ENCODE measurements at places on chromosomes 5 and 9.

GRCh38 chr5:127699416-127699815, 3.8 kb upstream of the CCDC192 start:
- no peak for DNase-seq

GRCh38 chr5:96562614-96563013, 99.6 kb upstream of the CAST start:
- DNase-seq: no peak

DNA sequence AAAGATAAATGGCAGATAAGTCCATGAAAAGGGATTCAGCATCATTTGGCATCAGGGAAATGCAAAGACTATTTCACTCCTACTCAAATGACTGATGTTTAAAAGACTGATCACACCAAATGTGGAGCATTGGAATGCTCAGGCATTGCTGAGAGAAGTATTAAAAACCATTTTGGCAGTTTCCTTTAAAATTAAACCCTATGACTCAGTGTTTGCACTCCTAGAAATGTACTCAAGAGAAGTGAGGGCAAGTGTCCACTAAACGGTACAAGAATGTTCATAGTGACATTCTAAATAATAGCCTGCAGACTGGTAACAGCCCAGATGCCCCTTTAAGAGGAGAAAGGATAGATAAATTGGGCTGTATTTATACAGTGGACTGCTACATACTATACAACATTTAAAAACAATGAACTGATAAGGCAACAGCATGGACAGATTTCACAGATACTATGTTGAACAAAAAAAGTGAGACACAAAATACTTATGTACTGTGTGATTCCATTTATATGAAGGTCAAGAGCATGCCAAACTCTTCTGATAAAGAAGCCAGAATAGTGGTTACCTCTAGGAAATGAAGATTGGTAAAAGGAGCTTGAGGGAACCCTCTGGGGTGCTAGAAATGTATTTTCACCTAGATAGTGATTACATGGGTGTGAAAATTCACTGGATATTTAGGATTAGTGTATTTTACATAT, 24.6 kb downstream of the APC start:
- DNase-seq: no peak

GRCh38 chr9:14051419-14051818, 262.5 kb downstream of the NFIB start:
- no peak for DNase-seq

GRCh38 chr5:34621277-34622097, 34.6 kb upstream of the RAI14 start:
- no peak for DNase-seq

GRCh38 chr9:91992461-91993041, 42.5 kb upstream of the ROR2 start:
- DNase-seq: no peak

GRCh38 chr5:172640822-172641358, at the start of gene NEURL1B:
TSS of gene NEURL1B (plus strand) at chr5:172641263. CDS start at chr5:172641407, 144 bp downstream.
- peak; percentile 30 for DNase-seq

- no peak for DNase-seq
Observed at GRCh38 chr5:76942581-76942980, 10.3 kb upstream of the CRHBP start.

- no peak for DNase-seq
Observed at GRCh38 chr9:36162211-36162738, 6.9 kb upstream of the CCIN start.

DNA sequence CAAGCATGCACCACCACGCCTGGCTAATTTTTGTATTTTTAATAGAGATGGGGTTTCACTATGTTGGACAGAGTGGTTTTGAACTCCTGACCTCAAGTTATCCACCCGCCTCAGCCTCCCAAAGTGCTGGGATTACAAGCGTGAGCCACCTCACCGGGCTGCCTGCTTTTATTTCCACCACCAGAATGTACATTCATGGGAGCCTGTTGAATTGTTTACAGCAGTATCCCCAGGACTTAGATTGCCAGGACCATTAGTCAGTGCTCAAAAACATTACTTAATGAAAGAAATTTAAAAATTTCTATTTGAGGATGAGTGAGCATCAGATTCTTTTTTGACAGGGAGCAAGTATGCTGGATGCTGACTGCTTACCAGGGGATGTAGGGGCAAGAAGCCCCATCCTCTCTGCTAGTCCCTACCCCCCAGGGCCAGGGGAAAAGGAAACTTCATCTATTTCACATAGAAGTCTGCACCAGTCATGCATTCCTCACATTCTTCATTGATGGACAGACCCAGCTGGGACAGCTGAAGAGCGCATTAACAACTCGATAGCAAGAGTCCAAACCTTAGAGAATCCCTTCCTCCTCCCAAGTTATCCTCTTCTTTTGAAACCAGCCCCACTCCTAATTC, 10.3 kb upstream of the RGMB start:
- DNase-seq: no peak

DNA sequence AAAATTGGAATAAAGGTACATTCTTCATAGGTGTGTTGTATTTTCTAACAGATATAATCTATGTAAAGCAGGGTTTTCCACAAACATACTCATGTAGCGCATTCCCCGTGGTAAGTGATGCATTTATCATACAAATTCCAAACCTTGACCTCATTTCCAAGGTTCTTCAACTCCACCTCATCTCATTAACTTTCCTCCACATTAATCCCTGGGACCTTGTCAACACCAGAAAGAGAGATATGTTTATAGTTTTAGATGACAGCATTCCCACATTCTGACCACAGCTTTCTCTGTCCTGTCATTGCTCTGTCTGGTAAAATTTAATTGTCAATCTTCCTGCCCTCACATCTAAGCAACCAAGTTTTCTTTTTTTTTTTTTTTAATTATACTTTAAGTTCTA, 415.1 kb downstream of the TMEM161B start:
- no peak for DNase-seq

DNA sequence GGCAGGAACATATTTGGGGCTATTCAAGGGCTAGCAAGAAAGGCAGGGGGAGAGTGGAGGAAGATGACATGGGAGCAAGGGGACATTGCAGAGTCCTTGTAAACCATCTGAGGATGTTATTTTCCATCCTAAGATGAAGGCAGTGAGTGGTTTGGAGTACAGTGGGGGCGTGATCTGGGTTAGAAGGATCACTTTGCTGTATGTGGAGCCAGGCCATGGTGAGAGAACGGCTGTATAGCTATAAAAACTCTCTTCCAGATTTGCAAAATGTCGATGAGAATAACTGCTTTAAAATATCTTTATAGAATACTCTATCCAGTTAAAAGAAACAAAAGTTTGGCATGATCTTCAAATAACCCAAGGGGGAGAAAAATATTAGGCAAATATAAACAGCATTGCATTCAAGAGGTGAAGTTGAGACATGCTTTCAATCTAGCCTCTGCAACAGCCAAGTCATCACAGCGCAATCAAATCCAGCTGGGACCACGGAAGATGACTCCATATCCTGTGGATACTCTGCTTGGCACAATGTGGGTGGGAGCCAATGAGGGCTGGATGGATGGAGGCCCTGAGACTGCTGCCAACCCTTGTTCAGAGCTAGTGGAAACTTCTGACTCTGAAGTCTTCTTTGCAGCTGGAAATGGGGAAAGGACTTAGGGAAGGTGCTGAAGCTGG, 111.5 kb upstream of the BASP1 start:
- no peak for DNase-seq

- DNase-seq: no peak
Observed at GRCh38 chr9:86406366-86406765, 52.2 kb upstream of the TUT7 start.

GRCh38 chr5:39518516-39518915, 93.7 kb upstream of the DAB2 start:
- no peak for DNase-seq

GRCh38 chr5:14061106-14061505, 82.0 kb upstream of the TRIO start:
- DNase-seq: no peak

GRCh38 chr9:74775396-74775795, 112.3 kb downstream of the TRPM6 start:
- no peak for DNase-seq

DNA sequence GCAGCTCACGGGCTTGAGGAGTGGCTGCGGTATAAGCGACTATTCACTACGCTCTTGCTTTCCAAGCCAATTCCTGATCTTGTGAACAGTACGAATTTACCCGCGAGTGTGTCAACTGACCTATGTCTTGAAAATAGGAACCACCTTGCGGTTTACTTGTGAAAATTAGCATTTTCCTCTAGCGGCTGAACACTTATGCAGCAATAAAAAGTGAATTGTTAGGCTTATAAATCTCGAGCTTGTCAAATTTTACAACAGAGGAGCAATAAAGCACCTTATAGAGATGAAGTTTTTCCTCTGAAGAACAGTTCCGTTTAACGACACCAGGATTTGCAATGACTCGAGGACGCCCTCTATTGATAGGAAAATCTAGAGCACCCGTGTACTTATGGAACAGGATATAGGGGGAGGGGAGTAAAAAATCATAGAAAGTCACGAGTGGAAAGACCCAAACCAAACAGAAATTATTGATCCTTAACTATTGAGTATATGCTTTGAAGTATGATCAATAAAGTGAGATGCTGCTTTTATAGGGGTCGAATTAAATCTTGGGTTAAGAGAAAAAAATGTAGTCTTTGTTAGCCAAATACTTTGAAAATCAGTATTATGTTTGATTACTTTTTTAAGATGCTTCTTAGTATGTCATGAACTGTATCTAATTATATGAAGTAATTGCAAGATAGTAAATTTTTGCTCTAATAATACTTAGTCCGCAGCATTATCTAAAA, 1.9 kb upstream of the RGMB start:
- DNase-seq: peak; percentile 56

- no peak for DNase-seq
Observed at GRCh38 chr5:148497757-148498156, 114.0 kb downstream of the FBXO38 start.

GRCh38 chr9:17470036-17470813, 108.6 kb upstream of the SH3GL2 start:
- no peak for DNase-seq

DNA sequence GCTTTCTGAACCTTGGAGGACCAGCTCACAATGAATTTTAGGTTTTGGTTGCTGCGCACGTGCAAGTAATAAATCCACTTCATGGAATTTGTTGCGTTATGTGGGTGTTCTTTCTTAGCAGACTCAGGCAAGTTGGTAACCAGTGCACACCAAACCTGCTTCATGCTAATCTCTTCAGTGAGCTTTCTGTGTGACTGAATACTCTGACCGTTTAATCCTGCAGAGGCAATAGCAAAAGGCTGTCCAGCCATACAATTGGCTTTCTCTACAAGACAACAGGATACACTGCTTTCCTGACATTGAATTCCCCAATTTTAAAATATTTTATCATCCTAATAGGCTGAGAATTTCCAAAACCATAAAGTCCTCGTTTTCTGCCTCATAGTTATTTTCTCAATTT, 10.3 kb downstream of the UGT3A2 start:
- no peak for DNase-seq

- DNase-seq: no peak
Observed at GRCh38 chr5:82466986-82467561, 188.9 kb upstream of the RPS23 start.

DNA sequence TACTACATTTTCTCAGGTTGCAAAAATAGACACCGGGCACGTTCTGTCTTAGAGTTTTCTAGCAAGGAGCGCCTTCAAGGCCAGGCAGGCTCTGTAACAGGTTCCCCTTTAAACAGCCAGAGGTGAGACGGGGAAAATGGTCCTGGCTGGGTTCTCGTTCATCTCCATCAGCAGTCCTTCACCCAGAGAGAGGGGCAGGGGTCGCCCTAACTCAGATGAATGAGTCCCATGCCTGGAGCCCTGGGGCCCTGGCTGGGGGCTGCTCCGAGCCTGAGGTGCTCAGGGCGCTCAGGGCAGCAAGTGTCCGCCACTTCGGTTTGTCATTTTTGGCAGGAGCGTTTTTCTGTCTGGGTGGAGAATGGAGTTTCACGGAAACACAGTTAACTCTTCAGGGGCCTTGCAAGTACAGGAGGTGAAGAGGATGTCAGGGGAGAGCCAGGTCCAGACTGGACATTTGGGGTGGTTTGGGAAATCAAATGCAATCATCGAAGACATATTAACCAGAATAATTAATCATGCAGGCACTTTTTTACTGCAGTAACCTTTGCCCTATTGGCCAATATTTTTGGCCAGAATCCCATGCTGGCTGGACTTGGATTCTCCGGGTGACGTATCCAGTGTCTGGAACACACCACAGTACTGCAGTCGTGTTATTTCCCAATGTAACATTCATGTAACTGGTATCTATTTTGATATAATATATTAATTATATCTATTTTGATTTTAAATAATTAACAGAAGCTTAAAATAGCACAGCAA, 2.9 kb downstream of the NTNG2 start:
- DNase-seq: no peak

- no peak for DNase-seq
Observed at GRCh38 chr9:90858457-90858901, 56.9 kb downstream of the SYK start.

GRCh38 chr5:179994583-179995323, 76.8 kb downstream of the RNF130 start:
- DNase-seq: no peak

GRCh38 chr5:141515946-141516671, 27.2 kb downstream of the PCDHGC5 start:
- DNase-seq: no peak

GRCh38 chr9:128100581-128100980, 26.9 kb downstream of the PTGES2 start:
- no peak for DNase-seq

DNA sequence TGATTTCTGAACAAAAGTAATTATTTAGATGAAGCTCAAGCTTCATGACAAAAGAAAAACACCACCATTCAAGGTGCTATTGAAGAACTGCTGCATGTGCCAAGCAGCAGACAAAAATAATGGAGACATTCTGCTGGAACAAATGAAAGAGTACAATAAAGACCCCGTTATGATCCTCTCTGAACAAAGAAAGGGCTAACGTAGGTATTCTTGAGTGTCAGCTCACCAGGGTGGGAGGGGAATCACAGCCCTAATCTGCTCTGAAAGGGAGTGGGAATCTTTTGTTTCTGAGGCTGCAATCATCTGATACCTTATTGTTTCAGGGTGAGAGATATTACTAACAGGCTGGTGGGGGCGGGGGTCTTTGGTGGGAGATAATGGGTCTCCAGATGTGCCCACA, 15.4 kb downstream of the CEMIP2 start:
- DNase-seq: no peak

DNA sequence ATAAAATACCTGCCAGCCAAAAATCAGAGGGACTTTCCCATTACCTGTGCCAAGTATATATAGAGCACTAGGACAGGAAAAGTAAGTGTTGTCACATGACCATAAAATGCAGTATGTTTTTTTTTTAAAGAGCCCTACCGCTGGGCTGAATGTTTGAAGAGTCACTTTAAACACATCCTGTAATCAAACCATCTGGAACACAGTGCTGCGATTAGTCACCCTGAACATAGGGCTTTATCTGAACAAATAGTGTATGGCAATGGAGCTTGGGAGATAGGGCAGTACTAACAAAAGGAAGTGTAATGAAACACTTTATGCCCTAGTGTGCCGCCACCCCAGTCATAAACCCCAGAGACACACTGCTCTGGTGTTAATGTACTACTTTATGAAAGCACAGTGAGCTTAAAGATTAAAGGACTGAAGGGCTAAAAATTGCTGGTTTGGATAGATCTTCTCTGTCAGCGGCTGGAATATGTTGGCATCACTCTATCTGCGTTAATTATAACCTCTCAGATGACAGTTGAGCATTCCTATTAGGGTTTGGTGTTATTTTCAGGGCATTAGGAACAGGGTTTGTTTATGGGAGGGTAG, 90.4 kb downstream of the ZNF608 start:
- no peak for DNase-seq

- DNase-seq: no peak
Observed at GRCh38 chr5:137142764-137143605, 356.1 kb downstream of the SPOCK1 start.

- no peak for DNase-seq
Observed at GRCh38 chr5:179313849-179314521, 31.3 kb downstream of the ADAMTS2 start.
